ENCODE measurements at places on chromosomes 6 and 20. TPM values are rescaled to one million over a fixed set of nuclear protein-coding genes. Genes with fewer than 3 reads are reported as not detected.
A peak's percentile ranks its signal among the peaks of the same experiment; 100 is the strongest.

DNA sequence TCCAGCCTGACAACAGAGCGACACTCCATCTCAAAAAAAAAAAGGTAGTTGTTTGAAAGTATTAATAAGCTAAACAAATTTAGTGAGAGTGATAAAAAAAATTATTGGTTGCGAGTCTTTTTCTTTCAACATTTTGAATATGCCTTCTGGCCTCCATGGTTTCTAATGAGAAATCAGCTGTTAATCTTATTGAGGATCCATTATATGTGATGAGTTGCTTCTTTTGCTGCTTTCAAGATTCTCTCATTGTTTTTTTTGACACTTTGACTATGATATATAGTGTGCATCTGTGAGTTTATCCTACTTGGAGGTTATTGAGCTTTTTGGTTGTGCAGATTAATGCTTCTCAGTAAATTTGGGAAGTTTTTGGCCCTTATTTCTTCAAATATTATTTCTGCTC lies 15.6 kb upstream of the CMTR1 start:
- DNase-seq, result no peak
- no peaks in the 10 kb centered on the region for H3K36me3 ChIP-seq
- no peaks in the 10 kb centered on the region for H3K4me1 ChIP-seq
- H3K27me3 ChIP-seq, result no peaks in the 10 kb centered on the region
- no peak overlapping the region for H3K4me3 ChIP-seq

GRCh38 chr6:101760843-101761621 lies 367.5 kb downstream of the GRIK2 start:
- H3K27me3 ChIP-seq, result no peaks in the 10 kb centered on the region
- no peak overlapping the region for H3K4me3 ChIP-seq
- H3K4me1 ChIP-seq, result no peaks in the 10 kb centered on the region
- DNase-seq, result no peak
- no peaks in the 10 kb centered on the region for H3K36me3 ChIP-seq
- no peak overlapping the region for H3K27ac ChIP-seq

DNA sequence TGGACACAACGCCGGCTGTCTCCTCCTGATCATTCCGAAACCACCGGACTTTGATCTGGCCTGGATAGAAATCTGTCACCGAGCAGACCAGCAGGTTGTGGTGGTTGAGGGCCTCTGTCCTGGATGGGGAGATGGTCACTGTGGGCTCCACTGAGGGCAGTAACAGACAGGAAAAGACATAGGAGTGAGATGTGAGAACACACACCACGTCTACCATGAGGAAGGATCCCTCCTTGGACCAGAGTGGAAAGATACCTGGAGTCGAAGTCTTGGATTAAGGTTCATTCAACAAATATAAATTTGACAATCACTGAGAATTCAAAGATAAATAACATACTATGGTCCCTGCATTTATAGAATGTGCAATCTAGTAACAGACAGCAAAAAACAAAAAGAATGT lies 4.4 kb downstream of the HLA-DQB1 start:
- DNase-seq, result no peak
- no peak overlapping the region for H3K4me3 ChIP-seq
- H3K27ac ChIP-seq, result no peak overlapping the region

DNA sequence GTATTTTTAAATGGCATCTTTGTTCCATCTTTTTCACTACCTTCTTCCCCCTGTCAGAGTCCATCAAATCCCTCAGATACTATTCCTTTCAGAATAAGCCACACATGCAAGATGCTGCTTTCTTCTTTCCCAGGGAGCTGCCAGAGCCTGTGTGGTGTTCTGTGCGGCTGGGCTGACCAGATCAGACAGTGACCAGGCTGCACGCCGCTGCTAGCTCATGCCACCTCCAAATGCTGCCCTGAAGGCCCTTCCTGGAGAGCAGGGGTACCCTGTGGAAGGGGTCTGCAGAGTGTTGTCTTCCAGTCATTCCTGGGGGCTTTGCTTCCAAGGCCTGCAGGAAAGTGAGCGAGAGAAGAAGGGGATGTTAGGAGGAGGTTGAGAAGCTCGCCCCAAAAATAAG lies 179.1 kb upstream of the SUPT3H start:
- H3K4me1 ChIP-seq, result peaks cover 25% of the 10 kb centered on the region
- peak overlapping the region; percentile 27 for H3K4me3 ChIP-seq
- peak overlapping the region; percentile 73 for H3K27ac ChIP-seq
- H3K36me3 ChIP-seq, result no peaks in the 10 kb centered on the region
- no peak for DNase-seq

DNA sequence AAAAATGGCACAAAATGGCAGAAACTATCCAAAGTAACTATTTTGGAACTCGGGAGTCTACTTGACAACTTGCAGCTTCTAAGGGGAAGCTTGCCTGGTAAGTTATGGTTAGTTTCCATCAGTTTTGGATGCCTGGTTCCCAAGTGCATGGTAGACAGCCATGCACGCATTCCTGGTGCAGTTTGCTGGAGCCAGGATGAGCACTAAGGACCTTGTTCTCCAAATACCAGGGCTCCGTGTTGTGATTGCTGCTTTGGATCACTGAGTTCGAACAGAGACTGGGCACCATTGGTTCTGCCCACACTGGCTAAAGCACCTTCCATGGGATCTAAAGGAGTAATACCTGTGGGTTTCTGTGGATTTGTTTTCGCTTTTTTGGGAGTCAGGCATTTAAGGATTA lies 103.7 kb downstream of the FAM120B start:
- no peaks in the 10 kb centered on the region for H3K27me3 ChIP-seq
- no peak overlapping the region for H3K4me3 ChIP-seq
- peaks cover 14% of the 10 kb centered on the region for H3K36me3 ChIP-seq
- H3K27ac ChIP-seq, result no peak overlapping the region

DNA sequence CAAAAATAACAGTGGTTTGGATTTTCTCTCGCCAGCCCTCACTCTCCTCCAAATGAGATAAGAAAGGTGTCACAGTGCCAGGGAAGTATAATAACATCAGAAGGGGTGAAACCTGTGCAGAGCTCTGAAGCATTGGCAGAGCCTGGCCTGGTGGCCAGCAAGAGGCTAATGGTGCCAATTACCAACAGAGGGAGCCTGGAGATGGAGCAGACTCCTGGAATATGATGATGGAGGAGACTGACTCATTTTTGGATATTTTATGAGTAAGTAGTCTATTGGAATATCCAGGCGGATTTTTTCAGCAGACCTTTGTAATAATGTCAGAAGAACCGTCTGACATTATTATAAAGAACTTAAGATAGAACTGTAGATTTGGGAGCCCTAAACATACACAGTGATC lies 442.6 kb upstream of the MARCKS start:
- H3K4me3 ChIP-seq, result no peak overlapping the region
- no peak overlapping the region for H3K27ac ChIP-seq
- H3K4me1 ChIP-seq, result peaks cover 3% of the 10 kb centered on the region
- H3K27me3 ChIP-seq, result no peaks in the 10 kb centered on the region

DNA sequence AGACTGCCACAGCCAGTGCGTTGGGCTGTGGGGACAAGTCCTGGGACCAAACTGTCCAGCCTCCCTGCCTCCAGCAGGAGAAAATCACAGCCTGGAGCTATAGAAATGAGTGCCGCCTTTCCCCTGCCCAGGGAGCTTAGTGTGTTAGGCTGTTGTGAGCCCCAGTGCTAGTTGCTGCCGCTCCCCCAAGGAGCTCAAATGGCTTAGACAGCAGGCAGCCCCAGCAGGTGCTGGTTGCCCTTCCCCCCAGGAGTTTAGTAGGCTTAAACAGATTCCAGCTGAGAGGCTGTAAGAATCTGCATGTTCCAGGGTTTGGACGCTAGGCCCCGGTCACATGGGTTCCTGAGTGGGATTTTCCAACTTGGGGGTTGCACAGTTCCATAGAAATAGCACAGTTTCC lies 27.2 kb upstream of the HMGN3 start:
- H3K4me1 ChIP-seq, result no peaks in the 10 kb centered on the region
- no peak for DNase-seq

GRCh38 chr6:158066136-158066781 lies 84.6 kb downstream of the SYNJ2 start:
- no peak for DNase-seq
- H3K4me1 ChIP-seq, result peaks cover 15% of the 10 kb centered on the region
- H3K27ac ChIP-seq, result no peak overlapping the region

- H3K4me3 ChIP-seq, result no peak overlapping the region
- H3K27me3 ChIP-seq, result no peaks in the 10 kb centered on the region
- H3K27ac ChIP-seq, result no peak overlapping the region
- DNase-seq, result no peak
Measured at GRCh38 chr20:16926626-16927430, 178.7 kb downstream of the OTOR start.

- no peaks in the 10 kb centered on the region for H3K27me3 ChIP-seq
- no peak overlapping the region for H3K27ac ChIP-seq
- no peaks in the 10 kb centered on the region for H3K4me1 ChIP-seq
- H3K36me3 ChIP-seq, result no peaks in the 10 kb centered on the region
- H3K4me3 ChIP-seq, result no peak overlapping the region
- DNase-seq, result no peak
Measured at GRCh38 chr6:131004387-131004755, 58.7 kb downstream of the EPB41L2 start.

DNA sequence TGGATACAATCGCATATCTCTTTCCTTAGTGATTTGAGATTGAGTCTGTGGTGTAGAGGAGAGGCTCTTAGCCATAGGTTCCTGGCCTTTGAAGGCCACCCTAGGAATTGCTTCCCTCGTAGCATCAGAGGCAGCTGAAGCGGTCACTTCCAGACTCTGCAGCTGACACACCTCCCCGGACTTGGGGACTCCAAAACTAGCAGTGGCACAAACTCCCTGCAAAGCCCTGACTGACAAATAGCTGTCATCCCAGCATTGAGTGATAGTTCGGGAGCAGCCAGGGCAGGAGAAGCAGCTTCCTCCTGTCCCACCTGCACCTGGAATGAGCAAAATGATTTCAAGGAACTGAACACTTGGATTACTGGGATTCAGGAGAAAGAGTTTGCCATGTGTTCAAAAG lies 100.5 kb upstream of the QKI start:
- no peaks in the 10 kb centered on the region for H3K4me1 ChIP-seq
- no peaks in the 10 kb centered on the region for H3K27me3 ChIP-seq
- no peak overlapping the region for H3K4me3 ChIP-seq
- no peak overlapping the region for H3K27ac ChIP-seq
- H3K36me3 ChIP-seq, result no peaks in the 10 kb centered on the region

- peaks cover 19% of the 10 kb centered on the region for H3K4me1 ChIP-seq
- peak overlapping the region; percentile 95 for H3K4me3 ChIP-seq
- peak overlapping the region; percentile 3 for H3K27ac ChIP-seq
- peaks cover 29% of the 10 kb centered on the region for H3K36me3 ChIP-seq
- DNase-seq, result no peak
Measured at GRCh38 chr6:159760602-159761057, 1.2 kb upstream of the ACAT2 start.

DNA sequence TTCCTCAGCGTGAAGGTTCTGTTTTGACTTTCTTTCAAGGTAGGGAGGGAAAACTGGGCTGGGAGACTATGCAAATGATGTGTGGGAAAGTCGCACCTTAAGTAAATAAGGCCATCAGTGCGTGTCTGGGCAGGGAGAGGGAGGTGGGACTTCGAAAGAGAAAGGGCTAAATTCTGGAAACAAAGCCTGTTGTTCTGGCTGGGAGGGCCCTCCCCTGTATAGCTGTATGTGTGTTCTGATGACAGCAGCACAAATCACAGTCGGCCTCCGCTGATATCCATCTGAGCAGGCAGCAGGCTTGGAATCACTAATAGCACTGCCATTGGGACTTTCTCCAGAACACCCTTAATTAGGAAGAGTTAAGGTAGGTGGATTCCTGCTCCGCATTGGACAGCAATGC lies 19.2 kb downstream of the JAG1 start:
- DNase-seq, result peak; percentile 59
- peak overlapping the region; percentile 15 for H3K4me3 ChIP-seq
- peaks cover 72% of the 10 kb centered on the region for H3K36me3 ChIP-seq
- peaks cover 83% of the 10 kb centered on the region for H3K4me1 ChIP-seq
- no peaks in the 10 kb centered on the region for H3K27me3 ChIP-seq

DNA sequence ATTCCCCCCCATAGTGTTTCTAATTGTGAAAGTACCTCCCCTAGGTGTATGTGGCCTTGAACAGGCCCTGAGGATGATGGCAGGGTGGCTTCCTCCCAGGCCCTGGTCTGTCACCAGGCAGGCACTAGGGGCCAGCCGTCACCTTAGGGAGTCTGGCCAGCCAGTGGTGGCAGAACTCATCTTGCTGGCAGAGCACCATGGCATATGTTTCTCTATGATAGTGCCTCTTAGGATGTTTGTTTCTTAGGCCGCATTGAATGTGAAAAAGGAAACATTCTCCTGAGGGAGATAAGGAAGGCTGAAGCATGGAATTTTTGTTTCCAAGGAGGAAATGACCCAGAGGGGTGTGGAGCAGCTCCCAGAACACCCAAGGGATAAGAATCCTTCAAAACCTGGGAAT lies 45.2 kb upstream of the KLHL31 start:
- no peaks in the 10 kb centered on the region for H3K36me3 ChIP-seq
- no peak overlapping the region for H3K4me3 ChIP-seq
- no peak overlapping the region for H3K27ac ChIP-seq
- no peaks in the 10 kb centered on the region for H3K4me1 ChIP-seq

GRCh38 chr6:1335367-1336037 lies 23.6 kb downstream of the FOXQ1 start:
- DNase-seq, result no peak
- H3K27me3 ChIP-seq, result peaks cover 10% of the 10 kb centered on the region
- H3K27ac ChIP-seq, result peak overlapping the region; percentile 63
- H3K36me3 ChIP-seq, result no peaks in the 10 kb centered on the region
- H3K4me1 ChIP-seq, result peaks cover 21% of the 10 kb centered on the region
- H3K4me3 ChIP-seq, result no peak overlapping the region

Gene ATAT1
- 24.0 TPM for total RNA-seq

Gene HLA-DOB
- total RNA-seq, result 2.1 TPM

Gene EDN1
- 19.6 TPM for total RNA-seq

Gene FAM209B
- not detected for total RNA-seq

Gene GPR6
- total RNA-seq, result not detected

Gene GRM1
- 0.25 TPM for total RNA-seq

Gene SNRPB2
- total RNA-seq, result 19.7 TPM

Gene PRIM2
- 8.5 TPM for total RNA-seq

Gene GJA1
- 363 TPM for total RNA-seq

Gene ROMO1
- total RNA-seq, result 299 TPM

Gene SLC35D3
- total RNA-seq, result not detected

Gene MUC22
- not detected for total RNA-seq
